Spinal cord (tissue), 10 donors: ENCODE measurements at places on chromosomes 2 and 18.

GRCh38 chr2:138536302-138536701 lies 34.7 kb downstream of the SPOPL start:
- no peak for DNase-seq

DNA sequence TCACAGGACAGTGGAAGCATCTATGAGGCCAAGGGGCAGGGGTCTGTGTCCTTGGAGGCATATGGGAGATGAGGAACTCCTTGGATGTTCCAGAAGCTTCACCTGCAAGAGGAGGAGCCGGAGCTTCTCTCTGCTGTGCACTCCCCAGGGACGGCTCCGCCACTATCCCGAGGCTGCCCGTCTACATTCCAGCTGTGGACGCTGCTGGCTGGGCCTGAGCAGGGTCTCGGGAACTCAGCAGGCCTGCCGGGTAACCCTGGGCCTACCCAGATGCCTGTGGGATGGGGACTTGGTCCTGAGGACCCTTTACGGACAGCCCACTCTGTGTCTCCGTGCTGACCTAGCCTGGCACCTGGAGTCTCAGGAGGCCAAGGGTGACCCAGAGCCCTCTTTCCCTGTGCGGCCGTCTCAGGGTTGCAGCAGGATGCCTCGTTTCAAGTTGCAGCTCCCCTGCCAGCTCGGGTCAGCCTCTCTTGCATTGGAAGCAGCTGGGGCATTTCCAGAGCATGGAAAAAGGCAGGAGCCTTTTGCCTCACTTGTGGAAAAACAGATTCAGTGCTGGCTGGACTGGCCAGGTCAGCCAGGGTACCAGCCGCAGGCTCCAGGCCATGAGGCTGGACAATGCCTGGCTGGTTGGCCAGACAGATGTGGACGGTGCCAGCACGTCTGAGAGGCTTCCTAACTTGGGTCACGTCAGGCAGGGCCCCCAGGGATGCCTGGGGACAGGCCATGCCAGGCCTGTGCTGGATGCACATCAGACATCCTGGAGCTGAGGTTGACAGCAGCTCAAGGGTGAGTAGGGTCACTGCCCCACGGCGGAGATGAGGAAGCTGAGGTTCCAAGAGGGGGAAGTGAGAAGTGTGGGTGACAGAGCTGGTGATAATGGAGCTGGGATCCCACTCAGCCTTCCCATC lies 41.5 kb downstream of the SCTR start:
- DNase-seq = no peak

GRCh38 chr2:124805060-124805459 lies 780.0 kb downstream of the CNTNAP5 start:
- DNase-seq = no peak

GRCh38 chr18:67154979-67155378 lies 361.5 kb downstream of the DSEL start:
- no peak for DNase-seq

DNA sequence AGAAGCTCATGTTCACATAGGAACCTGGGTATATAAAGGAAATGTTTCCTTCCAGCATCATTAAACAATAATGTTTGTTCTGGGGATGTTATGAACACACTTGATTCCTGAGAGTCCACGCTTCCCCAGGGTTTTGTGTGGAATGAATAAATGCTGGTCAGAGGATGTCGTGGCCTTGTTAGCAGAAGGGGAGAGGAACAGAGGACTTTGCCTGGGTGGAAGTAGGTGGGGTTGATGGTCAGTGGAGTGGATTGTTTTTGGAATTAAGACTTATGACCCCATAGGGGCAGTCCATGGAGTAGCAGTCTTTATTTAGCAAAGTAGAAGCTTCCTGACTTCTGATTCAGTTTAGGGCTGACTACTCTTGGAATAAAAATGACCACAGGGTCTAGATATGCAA lies 139.6 kb downstream of the MYO1B start:
- no peak for DNase-seq

- no peak for DNase-seq
Observed at GRCh38 chr2:216492597-216493333, 5.9 kb upstream of the RPL37A start.

GRCh38 chr2:74239346-74239745 lies 40.9 kb downstream of the MTHFD2 start:
- DNase-seq = no peak

GRCh38 chr18:8835521-8835953 lies 130.2 kb downstream of the MTCL1 start:
- peak; percentile 9 for DNase-seq

DNA sequence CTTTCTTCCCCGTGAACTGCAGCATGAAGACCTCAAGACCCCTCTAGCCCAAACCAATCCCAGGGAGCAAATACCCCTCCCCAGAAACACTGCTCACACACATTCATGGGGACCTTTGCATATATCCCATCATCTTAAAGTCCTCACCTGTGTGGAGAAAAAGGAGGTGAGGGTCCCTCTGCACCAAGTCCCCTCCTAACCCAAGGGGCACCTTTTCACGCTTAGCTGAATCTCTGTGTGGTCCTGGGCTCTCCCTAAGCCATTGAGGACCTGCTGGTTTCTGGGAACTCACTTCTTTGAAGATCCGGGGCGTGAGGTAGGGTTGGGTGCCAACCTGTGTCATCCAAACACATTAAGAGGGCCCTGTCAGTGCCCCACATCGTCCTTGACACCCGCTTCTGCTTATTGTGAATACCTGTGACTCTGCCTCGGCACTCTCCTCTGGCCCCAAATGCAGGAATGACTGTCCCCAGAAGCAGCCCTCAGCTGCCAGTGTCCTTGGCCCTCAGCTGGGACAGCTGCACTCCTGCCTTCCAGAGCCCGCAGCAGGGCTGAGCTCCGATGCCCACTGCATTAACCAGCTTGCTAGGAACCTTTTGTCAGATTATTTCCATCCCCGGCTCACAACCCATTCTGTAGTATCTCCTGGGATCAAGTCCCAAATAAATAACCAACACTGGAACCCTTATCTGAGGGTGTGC lies 41.3 kb upstream of the ITM2C start:
- no peak for DNase-seq

DNA sequence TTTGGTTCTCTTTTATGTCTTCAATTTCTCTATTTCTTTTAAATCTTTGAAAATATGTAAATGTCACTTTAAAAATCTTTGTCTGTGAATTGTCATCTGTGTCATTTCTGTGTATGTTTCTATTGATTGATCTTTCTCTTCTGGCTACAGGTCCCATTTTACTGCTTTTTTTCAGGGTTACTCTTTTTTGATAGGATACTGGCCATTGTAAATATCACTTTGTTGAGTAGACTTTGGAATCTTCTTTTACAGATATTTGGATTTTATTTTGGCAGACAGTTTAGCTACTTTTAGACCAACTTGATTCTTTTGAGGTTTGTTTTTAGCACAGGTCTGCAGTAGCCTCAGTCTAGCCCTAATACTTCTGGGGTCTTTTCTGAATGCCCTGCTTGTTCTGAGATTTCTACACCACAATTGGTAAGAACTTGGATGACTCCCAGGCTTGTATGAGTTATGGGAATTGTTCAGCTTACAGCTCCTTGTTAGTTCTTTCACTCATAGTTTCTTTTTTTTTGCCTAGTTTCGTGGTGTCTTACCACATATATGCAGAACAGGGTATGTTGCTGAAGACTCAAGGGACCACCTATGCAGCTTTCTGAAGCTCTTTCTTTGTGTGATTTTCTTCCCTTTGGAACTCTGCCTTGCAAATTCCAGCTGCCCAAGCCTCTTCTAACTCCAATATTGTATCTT lies 122.2 kb downstream of the QPCT start:
- no peak for DNase-seq
